ENCODE measurements at places on chromosomes 16 and 17.
A peak's percentile ranks its signal among the peaks of the same experiment; 100 is the strongest.

- peak; percentile 52 for DNase-seq
Observed at GRCh38 chr16:67528222-67528869, at the start of gene RIPOR1. Gene RIPOR1 (plus strand): TSS chr16:67528829. CDS start chr16:67538447, 9,618 bp downstream.

- no peak for DNase-seq
Observed at GRCh38 chr17:44384281-44384822, 5.1 kb downstream of the ITGA2B start.

DNA sequence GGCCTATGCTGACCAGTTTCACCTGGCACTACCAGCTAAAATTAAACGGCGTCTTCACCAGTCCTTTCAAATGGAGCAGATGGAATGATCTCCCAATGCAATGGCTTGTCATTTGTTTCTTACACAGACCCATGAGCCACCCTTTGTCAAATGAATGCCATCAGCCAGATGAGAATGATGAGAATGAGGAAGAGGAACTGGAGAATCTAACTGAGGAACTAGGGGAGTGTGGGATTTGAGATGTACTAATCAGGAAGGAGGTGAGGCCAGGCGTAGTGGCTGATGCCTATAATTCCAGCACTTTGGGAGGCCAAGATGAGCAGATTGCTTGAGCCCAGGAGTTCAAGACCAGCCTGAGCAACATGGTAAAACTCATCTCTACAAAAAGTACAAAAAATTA is 116.4 kb downstream of the HS3ST3A1 start:
- no peak for DNase-seq

DNA sequence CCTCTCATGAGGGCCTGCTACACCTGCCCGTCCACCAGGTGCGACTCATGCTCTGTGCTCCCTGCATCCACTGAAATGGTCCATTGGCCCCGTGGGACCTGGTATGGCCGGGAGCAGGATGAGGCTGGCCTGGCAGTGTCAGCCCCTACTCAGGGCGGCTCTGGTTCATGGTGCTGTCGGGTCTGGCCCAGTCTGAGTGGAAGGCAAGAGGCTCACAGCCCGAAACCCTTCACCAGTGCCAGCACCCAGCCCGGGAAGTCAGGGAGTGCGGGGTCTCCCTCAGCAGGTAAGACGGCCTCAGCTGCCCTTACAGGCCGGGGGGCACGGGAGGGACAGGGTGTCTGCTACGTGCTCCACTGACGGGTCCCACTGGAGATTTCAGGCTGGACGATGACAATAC is 40.5 kb upstream of the RASD1 start:
- DNase-seq = no peak

GRCh38 chr16:1308036-1308976 is 1.1 kb upstream of the UBE2I start:
- no peak for DNase-seq

GRCh38 chr17:81019563-81020442 is 15.1 kb upstream of the BAIAP2 start:
- no peak for DNase-seq

- no peak for DNase-seq
Observed at GRCh38 chr16:11020388-11020787, 76.0 kb downstream of the CLEC16A start.

- no peak for DNase-seq
Observed at GRCh38 chr16:64865069-64865696, 256.7 kb downstream of the CDH11 start.

DNA sequence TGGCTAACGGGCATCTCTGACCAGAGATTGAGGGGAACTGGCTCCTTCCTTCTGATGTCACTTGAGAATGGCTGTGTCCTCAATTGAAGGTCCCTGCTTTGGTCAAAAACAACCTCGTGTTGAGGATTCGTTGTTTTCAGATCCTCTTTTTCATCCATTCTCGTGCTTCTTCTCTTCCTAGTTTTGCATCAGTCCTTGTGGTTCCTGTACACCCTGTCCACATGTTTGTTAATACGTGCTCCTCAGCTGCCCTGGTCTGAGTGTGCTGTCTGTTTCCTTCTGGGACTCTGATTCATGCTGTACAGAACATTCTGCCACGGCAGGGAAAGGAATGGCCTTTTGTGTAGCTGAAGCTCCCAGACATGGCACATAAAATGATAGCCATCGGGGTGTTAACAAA is 863.2 kb upstream of the GOT2 start:
- no peak for DNase-seq

DNA sequence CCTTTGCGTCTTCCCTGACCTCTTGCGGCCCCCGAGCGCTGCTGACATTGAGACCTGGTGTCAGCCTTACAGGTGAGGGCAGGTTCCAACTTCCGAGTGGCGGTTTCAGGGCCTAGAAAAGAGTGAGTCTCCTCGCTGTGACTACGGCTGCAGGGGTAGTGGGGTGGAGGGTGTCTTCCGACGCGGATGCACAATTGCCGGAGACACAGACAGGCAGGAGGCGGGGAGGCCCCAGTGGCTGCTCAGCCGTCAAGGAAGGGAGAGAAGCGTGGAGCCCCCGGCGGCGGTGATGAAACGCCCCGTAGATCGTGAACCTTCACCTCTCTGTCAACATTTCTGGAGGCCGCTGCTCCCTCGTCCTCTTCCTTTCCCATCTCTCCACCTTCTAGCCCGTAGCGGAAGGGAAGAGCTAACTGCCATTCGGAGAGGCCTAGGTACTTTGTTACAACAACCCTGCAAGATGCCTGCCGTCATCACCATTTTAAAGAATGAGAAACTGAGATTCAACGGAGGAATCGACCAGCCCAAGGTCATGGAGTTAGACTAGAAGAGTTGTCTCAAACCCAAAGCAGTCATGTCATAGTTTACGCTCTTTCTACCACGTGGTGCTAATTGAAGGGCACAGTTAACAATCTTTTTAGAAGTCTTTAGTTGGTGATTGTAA is 485 bp downstream of the DNAJA3 start:
- DNase-seq = no peak

- DNase-seq = peak; percentile 73
Observed at GRCh38 chr17:32142857-32143526, 690 bp downstream of the RHOT1 start.

- no peak for DNase-seq
Observed at GRCh38 chr17:74678541-74678940, 34.2 kb downstream of the CD300LF start.

DNA sequence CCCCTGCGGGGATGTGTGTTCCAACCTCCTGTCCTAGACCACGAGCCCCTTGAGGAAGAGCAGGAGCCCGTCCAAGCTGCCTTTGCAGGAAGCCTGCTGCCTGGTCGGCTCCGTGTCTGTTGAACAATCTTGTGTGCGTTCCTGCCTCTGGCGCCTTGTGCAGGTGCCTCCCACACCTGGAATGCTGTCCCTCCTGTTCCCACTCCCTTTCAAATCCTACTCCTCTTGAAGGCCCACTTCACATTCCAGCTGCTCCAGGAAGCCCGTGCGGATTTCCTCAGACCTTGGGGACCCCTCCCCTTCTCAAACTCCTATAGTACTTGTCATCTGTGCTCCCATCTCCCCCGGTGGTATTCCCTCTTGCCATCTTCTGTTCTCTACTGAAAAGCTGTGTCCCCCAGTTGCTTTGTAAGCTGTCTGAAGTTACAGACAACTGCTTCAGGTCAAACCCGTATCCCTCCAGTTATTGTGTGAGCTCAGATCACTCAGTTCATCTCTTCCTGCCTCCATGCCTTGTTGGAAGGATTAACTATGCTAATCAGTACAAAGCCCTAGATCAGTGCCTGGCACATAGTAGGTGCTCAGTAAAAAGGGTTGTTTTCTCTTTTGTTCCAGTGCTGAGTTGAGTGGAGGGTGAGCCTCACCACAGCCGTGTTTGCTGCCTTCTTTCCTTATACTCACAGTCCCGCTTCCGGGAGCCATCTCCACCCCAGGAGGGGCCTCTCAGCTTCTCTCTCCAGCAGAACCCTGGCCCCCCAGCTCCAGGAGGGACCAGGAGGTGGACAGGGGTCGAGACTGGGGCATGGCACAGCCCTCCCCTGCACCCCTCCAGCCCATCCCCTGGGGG is 241.8 kb upstream of the CIBAR2 start:
- DNase-seq = no peak

DNA sequence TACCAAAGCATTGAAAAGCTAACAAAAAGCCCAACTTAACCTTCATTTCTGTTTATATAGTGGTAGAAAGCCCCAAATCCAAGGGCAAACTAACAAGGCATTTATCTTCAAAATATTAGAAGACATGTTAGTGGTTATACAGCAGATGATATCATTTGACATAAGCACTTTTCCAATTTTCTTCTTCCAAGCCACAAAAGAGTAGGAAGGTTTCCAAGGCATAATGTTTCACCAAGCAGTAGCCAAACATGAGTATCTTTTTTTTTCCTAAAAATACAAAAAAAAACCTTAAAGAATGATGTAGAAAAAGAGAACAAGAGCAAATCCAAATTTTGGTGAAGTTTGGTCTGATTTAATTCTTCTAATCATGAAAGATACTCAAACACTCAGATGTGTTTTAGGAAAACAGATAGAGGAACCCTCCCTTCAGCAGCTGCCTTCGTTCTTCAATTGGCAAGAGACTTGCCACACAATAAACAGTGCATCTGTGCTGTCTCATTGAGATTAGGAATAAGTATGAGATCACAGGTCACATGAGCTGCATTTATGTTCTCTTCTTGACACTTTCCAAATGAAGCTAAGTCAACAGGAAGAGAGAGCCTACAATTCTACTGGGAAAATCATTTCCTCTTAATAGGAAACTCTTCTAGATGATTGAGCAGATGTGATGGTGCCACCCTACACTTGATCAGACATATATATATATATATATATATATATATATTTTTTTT is 106.7 kb downstream of the TTC19 start:
- no peak for DNase-seq

GRCh38 chr17:48262982-48263730 is 155.6 kb downstream of the SNX11 start:
- DNase-seq = no peak

DNA sequence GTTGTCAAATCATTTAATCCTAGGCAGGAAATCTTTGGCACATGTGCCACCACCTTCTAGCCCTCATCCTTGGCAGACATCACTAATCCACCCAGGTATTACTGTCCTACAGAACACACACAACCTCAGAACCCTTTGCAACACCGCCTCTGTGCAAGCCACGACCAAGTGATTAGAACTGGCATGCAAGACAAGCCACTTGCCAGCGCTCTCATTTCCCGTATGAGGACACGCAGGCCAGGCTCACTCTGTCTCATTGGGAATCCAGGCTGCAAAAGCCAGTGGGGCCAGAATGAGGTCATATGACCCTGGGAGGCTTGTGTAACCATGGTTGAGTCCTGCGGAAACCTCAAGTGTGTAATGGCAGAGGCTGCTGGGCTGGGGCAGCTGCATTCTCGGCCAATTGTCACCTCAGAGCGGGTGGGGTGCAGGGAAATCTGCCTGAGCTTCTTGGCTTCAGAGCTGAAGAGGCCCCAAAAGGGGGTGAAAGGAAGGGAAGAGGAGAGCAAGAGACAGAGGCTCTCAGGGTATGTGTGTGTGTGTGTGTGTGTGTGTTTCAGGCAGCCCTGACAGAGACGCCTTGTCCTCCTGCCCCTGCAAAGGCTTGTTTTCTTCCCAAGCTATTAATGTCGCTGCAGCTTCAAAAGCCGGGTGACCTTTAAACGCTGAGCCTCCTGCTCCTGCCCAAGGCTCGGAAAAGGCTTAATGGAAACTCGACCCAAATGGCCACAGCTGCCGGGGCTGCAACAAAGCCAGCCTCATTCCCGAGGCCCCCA is 43.2 kb upstream of the MRPS23 start:
- DNase-seq = peak; percentile 61

DNA sequence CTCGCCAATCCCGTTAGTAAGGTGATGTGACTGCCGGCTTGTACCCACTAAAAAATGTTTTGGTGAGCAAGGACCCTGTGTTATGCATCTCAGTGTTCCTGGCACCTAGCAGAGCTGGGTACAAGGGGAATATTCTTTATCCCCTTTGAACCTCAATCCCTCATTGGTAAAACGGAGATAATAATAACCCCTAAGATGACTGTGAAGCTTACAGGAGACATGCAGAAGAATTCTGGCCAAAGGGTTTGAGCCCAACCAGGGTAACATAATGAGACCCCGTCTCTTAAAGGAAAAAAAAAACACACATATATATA is 896 bp downstream of the GGA2 start:
- DNase-seq = no peak

DNA sequence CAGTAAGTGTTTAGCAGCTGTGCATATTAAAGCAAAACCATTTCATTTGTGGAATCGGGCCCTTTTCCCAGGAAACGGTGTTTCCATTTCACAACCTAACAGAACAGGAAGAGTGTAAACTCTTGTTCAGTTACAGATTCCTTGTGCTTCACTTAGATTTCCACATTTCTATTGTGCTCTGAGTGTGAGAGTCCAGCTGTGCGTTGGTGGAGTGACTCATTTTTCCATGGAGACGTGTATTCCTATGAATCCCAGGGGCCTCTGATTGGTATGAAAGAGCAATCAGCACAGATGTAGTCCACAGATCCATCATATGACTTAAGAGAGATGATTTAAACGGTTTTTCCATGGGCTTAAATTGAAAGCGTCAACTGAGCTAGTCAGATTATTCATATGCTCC is 13.3 kb upstream of the CAVIN1 start:
- DNase-seq = no peak

GRCh38 chr16:87076950-87077749 is 240.0 kb downstream of the C16orf95 start:
- peak; percentile 37 for DNase-seq

- DNase-seq = peak; percentile 75
Observed at GRCh38 chr17:7294614-7295153, at the start of gene YBX2. Gene YBX2 (minus strand): TSS chr17:7294639. CDS start chr17:7294500, 139 bp downstream.

GRCh38 chr16:11719171-11719570 is 23.5 kb downstream of the TXNDC11 start:
- DNase-seq = no peak

Measured in SK-N-DZ (cell line).